Forelimb muscle (tissue), 1 donor: ENCODE measurements at places on chromosomes 12 and 14. TPM values are rescaled to one million over a fixed set of nuclear protein-coding genes. Genes with fewer than 3 reads are reported as not detected.

GRCh38 chr12:102118874-102119273 lies 1.0 kb downstream of the NUP37 start:
- no peak for DNase-seq

GRCh38 chr12:97758194-97758501 lies 295.5 kb downstream of the RMST start:
- no peak for DNase-seq

GRCh38 chr12:132562489-132563021 lies 47.8 kb downstream of the LRCOL1 start:
- no peak for DNase-seq

GRCh38 chr12:53099071-53099882 lies 1.8 kb downstream of the IGFBP6 start:
- peak; percentile 73 for DNase-seq

- DNase-seq = no peak
Observed at GRCh38 chr14:36313206-36313605, 7.2 kb downstream of the MBIP start.

Gene B4GALNT1
- polyA plus RNA-seq = 2.1 TPM

Gene NPFF
- polyA plus RNA-seq = not detected

Gene MOAP1
- polyA plus RNA-seq = 25.6 TPM

Gene GLT1D1
- 1.6 TPM for polyA plus RNA-seq

Gene ASB2
- polyA plus RNA-seq = 38.2 TPM

Gene MANSC4
- 0.32 TPM for polyA plus RNA-seq
